ENCODE measurements at places on chromosomes 12 and 14. TPM values are rescaled to one million over a fixed set of nuclear protein-coding genes. Genes with fewer than 3 reads are reported as not detected.

KIF26A gene
- 4.8 TPM for total RNA-seq

SYCP3 gene
- total RNA-seq = not detected

SYNDIG1L gene
- not detected for total RNA-seq

MIP gene
- total RNA-seq = not detected

KRT72 gene
- not detected for total RNA-seq

SLC41A2 gene
- total RNA-seq = 22.9 TPM

ESYT1 gene
- total RNA-seq = 193 TPM

PTPN11 gene
- 138 TPM for total RNA-seq

CKAP4 gene
- 31.3 TPM for total RNA-seq

KCNC2 gene
- total RNA-seq = 0.17 TPM

SIX6 gene
- total RNA-seq = not detected

SLC6A15 gene
- total RNA-seq = 0.83 TPM

BICDL1 gene
- total RNA-seq = 0.83 TPM

MIPOL1 gene
- total RNA-seq = 11.4 TPM

KRT3 gene
- not detected for total RNA-seq

KCNK10 gene
- total RNA-seq = not detected

TOMM20L gene
- not detected for total RNA-seq

FIGNL2 gene
- 0.23 TPM for total RNA-seq

ALKBH1 gene
- 12.8 TPM for total RNA-seq

CHGA gene
- total RNA-seq = 1.2 TPM

KSR2 gene
- under 0.01 TPM for total RNA-seq

MAP1LC3B2 gene
- 0.83 TPM for total RNA-seq

NTS gene
- not detected for total RNA-seq

OR6C2 gene
- not detected for total RNA-seq

AICDA gene
- total RNA-seq = not detected

KLHDC1 gene
- total RNA-seq = 7.6 TPM

HEATR5A gene
- total RNA-seq = 24.1 TPM

RBM19 gene
- 27.3 TPM for total RNA-seq

TCL1B gene
- total RNA-seq = not detected

PDZRN4 gene
- 54.0 TPM for total RNA-seq

TAS2R19 gene
- total RNA-seq = 8.3 TPM

Data from esophagus muscularis mucosa (tissue), 4 donors.